ENCODE measurements at places on chromosomes 11 and 22.
A peak's percentile ranks its signal among the peaks of the same experiment; 100 is the strongest.

GRCh38 chr11:120205596-120206161, 5.2 kb upstream of the OAF start:
- no peak for DNase-seq

GRCh38 chr22:40263191-40263590, 83.1 kb upstream of the ADSL start:
- DNase-seq = no peak

DNA sequence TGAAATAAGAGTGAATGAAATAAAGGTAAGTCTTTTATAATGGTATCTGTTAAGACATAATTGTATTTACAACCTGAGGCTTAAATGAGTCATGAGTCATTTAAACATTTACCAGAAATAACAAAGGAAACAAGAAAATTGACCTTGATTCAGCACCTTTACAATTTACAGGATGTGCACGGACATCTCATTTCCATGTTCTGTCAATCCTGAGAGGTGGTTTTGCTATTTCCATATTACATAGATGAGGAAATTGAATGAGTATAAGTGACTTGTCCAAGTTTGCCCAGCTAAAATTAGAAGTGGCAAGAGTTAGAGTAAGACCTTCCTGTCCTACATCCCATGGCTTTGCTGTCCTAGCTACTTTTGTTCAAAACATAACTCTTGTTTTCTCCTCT, 89.1 kb downstream of the TRIM44 start:
- no peak for DNase-seq

- no peak for DNase-seq
These were observed 8.1 kb upstream of the PLXNB2 start for GRCh38 chr22:50315289-50316113.

DNA sequence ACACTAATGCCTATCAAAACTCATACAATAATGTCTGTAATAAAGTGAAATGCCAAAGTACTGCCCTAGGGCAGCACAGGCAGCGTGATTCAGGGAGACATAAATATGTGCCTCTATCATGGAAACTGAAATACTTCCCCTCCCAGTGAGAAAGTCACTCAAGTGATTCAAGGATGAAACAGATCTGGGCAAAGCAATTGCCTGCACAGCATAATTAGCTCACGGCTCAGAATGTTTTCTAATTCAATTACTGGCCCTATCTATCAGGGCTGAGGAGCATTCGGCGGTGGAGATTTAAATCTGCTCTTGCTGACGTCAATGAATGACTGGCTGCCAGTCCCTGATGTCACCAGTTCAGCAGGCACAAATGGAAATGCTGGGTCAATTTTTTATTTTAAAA, 27.7 kb upstream of the PPP2R1B start:
- DNase-seq = no peak

GRCh38 chr11:18294862-18295261, 27.1 kb downstream of the HPS5 start:
- no peak for DNase-seq

- no peak for DNase-seq
These were observed 21.0 kb upstream of the RBFOX2 start for GRCh38 chr22:36049678-36049997.

GRCh38 chr22:21952586-21953571, at the start of gene PPM1F:
PPM1F (minus strand) TSS chr22:21952848; CDS start chr22:21946048, 6,800 bp downstream.
- peak; percentile 84 for DNase-seq

GRCh38 chr11:34744511-34744910, 123.6 kb downstream of the EHF start:
- DNase-seq = no peak

DNA sequence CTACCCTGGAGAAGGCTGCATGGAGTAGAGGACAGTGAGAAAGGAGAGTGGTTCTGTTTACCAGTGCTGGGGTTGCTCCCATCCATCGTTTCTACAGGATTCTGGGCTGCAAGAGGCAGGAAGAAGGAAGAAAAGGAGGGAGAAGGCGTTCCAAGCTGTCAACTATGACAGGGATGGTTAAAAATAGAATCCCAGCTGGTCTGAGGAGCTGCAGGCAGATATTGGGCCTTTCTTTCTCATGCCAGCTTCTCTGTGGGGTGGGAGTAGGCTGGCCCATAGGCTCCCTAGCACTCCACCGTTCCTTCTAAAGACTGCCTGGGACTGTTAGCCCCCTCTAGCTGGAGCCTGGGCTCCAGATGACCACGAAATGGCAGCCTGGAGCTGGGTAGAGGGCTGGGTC, 13.6 kb downstream of the CCKBR start:
- no peak for DNase-seq

DNA sequence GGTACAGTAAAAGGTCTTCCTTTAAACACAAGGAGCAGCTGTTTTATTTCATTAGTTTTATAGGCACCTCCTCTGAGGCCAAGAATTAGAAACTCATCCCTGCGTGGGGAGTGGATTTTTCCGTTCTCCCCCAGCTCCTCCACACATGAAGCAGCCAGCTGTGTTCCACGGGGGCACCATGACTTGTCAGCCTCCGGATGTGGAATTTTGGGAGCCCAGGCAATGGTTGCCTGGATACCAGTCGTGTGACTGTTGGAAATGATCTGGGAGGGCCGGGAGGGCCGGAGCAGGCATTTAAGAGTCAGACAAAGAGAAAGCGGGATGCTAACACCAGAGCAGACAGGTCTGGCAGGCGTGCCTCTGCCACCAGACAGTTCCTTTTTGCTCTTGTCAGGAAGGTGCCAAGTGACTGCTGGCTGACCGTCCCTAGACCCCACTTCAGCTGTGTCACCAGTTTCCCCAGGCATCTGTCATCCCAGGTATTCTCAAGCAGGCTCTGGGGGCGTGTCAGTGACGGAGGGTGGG, 15.9 kb upstream of the CDC42EP2 start:
- DNase-seq = no peak

DNA sequence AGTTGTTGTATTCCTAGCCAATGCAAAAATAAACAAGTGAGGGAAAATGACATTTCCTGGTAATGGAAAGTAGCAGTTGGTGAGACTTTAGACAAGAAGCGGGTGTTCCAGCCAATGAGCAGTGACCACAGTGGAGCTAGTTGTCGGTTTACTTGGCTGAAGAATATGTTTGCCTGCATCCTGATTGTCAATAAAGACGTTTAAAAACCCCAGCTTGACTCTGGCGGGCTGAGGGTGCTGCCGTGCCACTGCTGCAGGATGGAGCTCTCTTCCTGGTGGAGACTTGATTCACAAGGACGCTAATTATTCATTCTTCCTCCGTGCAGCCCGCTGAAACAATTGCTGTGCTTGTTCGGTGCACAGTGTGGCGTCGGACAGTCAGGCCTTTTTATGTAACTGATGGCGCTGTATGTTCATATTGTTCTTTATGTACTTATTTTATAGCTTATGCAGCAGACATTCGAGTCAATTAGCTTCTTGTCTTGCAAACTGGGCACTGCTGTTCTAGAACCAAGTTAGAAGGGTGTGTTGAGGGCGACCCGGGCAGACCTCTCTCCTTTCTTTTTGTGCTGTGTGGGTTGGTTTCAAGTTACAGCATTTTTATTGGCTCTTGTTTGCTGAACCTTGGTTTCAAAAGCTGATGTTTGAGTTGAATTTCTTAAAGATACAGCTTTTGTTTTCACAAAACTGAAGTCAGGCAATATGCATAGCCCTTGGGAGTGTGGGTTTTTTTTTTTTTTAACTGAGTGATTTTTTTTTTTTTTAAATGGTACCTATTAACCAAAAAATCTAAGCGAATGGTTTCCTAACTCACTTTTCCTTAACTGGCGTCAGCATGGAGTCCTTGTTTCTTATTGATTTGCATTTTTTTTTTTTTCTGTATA, 153.9 kb downstream of the TEAD1 start:
- DNase-seq = no peak

GRCh38 chr11:118607401-118608359, at the start of gene PHLDB1:
PHLDB1 (plus strand) TSS chr11:118607615; CDS start chr11:118613837, 6,222 bp downstream.
- DNase-seq = peak; percentile 46

DNA sequence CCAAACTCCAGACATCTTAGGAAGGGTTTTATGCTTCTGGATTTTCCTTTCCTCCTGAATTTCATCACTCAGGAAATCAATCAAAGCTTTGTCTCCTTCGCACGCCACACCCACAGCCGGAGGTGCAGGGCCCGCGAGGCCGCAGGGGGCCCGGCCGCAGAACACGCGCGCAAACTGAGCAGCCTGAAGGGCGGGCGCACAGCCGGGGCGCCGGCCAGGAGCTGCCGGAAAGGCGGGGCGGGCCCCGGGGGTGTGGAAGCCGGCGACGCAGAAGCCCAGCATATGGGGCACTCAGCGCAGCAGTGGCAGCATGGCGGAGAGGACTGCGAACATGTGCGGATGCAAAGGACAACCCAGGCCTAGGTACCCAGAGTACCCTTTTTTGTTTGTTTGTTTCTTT, 33.1 kb upstream of the SPTBN2 start:
- no peak for DNase-seq

DNA sequence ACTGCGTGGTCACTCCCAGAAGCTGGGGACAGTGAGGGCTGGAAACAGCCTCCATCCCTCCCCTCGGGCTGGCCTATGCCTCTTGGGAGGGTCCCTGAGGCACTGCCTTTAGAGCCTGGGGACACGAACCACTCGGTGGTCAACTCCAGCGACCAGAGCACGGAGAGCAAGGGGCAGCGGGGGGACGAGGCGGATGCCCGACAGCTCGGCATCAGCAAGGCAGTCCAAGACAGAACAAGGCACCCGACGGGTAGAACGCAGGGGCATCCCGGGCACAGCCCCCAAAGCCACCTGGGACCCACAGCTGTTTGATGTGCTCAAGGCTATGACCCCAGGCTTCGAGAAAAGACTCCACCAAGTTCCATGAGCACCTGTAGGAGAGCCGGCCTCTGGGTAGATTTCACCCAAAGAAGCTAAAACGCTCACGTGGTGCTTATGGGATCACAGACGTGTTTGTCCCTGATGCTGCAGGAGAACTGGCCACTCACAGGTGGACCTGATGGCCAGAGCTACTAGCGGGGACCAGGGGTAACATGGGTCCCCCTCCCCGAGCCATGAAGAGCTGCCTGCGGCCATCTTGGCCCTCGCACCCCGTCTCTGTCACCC, 510 bp upstream of the LSP1 start:
- no peak for DNase-seq

GRCh38 chr11:132718711-132719671, 813.3 kb downstream of the OPCML start:
- DNase-seq = peak; percentile 11

GRCh38 chr11:61533039-61533375, 24.5 kb downstream of the LRRC10B start:
- DNase-seq = no peak

- DNase-seq = peak; percentile 71
These were observed at the start of gene CLNS1A for GRCh38 chr11:77637345-77638165. CLNS1A (minus strand) TSS chr11:77637794; CDS start chr11:77637714, 80 bp downstream.

GRCh38 chr11:46527591-46528130, 66.2 kb downstream of the AMBRA1 start:
- DNase-seq = no peak

DNA sequence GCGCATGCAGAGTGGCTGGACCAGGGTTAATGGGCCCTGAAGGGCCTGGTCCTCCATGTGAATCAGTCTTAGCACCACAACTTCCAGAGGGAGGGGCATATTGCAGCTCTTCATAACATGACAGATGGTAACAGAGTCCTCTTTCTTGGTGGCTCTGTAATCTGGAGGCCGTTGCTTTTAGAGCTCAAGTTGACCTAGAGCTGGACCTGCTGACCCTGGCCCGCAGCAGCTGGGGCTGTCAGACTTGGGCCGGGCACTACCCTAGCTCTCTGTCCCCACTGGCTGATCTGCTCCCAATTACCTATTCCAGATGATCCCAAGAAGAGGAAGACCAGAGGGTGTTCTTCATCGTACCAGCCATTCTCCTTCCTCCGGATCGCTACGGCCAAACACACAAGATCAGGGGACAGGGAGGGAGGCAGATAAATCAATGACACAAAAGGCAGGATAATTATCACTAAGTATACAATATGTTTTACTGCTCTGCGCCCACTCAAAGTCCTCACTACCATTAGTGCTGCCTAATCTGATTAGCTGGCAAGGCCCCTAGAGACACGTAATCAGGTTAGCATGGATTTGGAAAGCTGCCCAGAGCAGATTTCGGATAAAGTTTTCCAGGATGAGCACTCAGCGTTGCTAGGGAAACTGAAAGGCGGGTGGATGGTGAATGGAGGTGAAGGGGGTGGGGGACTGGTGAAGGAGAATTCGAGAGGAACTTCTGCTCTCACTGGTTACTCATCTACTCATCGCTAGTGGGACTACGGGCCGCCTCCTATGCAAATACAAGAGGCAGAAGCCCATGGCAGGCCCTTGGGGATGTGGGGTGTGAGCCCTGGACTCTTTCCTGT, 64.5 kb upstream of the PHOX2A start:
- no peak for DNase-seq

GRCh38 chr11:76885390-76886097, 24.8 kb downstream of the ACER3 start:
- DNase-seq = no peak

DNA sequence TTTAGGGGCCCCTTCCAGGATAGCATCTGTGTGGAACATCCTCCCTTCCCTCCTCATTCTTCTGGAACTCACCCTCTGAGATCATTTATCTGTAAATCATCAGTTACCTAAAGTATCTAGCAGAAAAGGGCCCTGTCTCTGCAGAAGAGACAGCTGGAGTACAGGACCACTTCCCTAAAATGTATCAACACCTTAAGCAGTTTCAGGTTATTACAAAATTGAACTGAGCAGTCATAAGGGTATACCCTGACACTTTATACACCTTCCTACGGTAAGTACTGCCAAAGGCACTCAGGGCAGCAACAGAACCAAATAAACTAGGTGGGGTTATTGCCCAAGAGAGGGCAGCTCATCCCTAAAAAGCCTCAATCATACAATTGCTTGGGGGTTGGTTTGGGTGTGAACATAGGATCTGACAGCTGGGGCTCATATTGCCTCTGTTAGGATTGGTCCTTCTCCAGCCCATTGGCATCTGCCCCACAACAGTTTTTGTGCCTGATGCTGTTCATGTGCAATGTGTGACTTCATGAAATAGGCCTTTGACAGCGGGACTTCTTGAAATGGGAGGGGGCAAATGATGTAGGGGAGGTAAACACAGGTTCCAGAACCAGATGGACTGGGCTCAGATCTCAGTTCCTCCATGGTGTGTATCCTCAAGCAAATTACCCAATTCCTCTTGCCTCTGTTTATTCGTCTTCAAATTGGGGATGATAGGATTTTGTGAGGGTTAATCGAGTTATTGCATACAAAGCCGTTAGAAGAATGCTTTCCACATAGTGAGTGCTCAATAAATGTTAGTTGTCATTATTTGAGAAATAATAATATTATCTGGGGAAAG, 2.9 kb downstream of the POU2AF3 start:
- DNase-seq = no peak

DNA sequence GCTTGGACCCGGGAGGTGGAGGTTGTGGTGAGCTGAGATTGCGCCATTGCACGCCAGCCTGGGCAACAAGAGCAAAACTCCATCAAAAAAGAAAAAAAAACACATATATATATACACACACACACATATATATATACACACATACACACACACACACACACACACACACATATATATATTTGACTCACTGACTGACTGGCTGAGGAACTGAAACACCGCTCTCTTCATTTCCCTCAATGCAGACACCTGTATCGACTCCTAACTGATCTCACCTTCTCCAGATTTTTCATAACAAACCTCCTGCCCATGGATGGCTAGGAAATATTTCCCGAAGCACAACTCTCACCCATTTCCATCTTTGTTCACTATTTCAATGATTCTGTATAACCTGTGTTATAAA, 140.7 kb upstream of the ANO3 start:
- no peak for DNase-seq

- peak; percentile 31 for DNase-seq
These were observed 2.9 kb upstream of the GGT5 start for GRCh38 chr22:24247564-24248344.
